ENCODE measurements at places on chromosomes 2 and 18.

DNA sequence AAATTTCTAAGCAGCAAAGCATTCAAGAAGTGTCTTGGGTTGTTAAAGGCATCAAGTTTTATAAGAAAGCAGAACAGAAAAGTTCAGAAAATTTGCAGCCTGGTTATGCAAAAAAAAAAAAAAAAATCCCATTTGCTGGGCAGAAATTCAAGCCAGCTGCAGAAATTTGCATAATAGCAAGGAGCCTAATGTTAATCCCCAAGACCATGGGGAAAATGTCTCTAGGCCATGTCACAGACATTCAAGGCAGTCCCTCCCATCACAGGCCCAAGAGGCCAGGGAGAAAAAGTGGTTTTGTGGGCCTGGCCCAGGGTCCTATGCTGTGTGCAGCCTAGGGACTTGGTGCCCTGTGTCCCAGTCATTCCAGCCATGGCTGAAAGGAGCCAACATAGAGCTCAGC, 269.0 kb upstream of the SLC39A10 start:
- no peak for DNase-seq

GRCh38 chr2:129192841-129193253, 786.6 kb upstream of the RAB6C start:
- DNase-seq, result no peak

DNA sequence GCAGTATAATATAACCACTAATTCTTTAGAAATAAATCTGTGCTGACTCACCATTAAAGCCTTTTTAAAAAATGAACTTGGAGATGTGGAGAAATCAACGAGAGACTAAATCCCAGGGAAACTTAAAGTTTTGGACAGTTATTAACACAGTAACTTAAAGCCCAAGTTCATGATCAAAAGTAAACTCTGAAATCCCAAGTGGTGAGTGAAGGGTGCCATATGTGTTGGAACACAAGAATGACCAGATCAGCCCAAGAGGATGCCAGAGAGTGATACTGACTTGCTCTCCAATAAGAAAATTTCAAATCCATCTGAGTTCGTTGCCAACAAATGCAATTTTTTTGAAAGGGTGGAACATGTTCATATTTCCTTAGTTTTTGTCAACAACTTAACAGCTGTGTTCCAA, 838.1 kb upstream of the ACVR2A start:
- DNase-seq, result no peak

- DNase-seq, result no peak
Observed at GRCh38 chr2:58899692-58900091, 658.6 kb upstream of the FANCL start.

DNA sequence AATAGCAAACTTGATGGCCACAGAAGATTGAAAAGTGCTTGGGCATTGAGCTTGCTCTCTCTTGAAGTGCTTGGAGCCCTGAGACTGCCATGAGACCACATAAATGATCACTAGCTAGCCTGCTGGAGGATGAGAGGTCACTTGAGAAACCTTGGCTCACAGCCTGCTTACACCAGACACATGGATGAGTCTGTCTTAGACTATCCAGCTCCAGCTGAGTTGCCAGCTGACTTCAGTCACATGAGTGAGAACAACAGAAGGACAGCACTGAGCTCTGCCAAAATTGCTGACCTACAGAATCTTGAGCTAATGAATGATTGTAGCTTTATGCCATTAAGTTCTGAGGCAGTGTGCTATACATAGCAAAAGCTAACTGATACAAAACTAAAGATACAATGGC, 18.1 kb downstream of the NABP1 start:
- DNase-seq, result peak; percentile 78

DNA sequence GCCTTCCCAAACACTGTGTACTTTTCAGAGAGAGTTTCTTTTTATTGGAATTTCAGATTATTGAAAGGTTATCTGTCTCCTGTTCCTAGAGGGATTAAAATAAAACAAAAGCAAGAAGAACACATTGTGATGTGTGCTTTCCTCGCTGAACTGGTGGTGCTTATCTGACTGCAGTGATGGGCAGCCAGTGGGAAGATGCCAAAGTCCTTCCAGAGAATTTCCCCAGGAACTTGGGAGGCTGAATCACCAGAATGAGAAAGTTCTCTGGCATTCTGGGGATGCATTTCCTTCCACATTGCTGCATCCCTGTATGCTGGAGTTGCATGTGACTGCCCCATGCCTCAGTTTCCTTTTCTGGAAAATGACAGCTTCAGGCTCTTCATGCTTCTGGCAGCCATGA, 53.9 kb upstream of the SEC11C start:
- no peak for DNase-seq

DNA sequence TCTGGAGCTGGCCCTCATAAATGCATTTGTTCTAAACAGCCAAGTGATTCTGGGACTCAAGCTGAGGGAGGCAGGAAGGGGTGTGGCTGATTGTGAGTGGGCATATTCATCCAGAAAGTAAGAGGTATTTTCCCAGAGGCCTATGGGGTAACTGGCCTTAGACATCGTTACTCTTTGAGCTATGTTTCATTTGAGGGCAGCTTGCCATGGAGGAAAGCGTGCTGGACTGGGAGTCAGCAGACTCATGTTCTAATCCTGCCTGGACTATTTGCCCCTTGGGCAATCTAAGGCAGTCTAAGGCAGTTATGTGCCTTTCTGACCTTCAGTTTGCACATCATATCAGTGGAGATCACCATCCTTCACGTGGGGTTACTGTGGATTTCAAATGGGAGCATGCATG, 93.5 kb upstream of the SLC14A2 start:
- DNase-seq, result no peak

DNA sequence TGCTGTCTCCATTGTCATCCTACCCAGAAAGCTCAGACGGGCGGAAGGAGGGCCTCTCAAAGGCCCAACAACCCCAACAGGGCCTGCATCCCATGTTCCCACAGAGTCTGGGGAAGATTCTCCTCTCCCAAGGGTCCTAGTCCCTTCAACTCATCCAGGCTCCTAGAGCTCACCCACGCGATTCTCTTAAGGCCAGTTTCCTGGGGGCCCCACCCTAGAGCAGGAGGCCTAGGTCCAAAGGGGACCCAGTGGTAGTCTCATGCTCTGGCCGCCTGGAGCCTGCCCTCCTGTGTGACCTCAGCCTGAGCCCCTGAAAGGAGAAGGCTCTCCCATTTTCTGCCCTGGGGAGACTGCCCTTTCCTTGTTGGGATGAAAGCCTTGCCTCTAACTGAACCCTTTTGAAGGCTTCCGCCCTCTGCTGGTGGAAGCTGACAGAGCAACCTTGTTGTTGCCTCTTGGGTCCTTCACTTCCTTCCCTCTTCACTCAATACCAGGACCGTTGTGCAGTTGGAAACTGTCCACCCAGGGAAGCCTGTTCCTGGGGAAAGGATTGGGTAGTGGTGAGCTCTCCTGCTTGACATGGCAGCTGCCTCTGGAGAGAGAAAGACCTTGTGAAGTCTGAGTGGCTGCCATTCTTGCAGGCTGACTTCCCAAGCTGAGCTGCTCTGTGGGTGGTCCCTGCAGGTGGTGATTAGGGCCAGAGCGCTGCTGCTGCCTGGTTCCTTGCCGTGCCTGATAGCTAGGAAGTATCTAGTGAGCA, 86.0 kb upstream of the ALPP start:
- DNase-seq, result peak; percentile 80

All from suppressor macrophage (primary cell).